ENCODE measurements at places on chromosomes 7 and 10.
A peak's percentile ranks its signal among the peaks of the same experiment; 100 is the strongest.

GRCh38 chr10:79981450-79982361 lies 32.8 kb upstream of the SFTPD start:
- peak; percentile 66 for DNase-seq

- no peak for DNase-seq
Measured at GRCh38 chr7:19089378-19089777, 28.1 kb downstream of the TWIST1 start.

DNA sequence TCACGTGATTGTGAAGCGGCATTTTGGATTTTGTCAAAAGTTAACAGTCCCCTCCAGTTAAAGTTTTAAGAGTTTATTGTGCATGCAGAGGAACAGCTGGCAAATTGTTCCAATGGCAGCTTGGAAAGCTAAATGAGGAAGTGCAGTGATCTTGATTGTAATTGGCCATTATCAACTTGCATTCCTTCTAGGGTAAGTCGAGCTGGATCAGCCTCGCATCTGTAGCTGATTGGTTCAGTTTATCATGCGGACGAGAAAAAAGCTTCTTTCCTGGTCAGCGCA lies 566 bp downstream of the ZNF789 start:
- DNase-seq: no peak

DNA sequence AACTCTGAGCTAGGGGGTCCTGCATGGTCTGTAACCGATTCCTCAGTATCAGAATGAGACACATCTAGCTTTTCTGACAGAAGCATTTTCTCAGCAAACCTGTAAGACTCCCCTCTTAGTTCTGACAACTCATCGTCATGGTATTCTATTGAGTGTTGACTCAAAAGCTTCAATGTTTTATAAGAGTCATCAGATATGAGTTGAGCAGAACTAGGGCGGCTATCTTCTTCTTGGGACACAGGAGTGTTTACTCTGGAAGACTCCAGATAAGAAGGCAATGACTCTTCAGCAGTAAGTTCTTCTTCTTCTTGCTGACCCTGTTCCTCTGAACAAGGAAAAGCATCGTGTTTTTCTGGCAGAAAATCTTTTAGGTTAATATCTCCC lies 167.0 kb upstream of the CCDC6 start:
- no peak for DNase-seq

DNA sequence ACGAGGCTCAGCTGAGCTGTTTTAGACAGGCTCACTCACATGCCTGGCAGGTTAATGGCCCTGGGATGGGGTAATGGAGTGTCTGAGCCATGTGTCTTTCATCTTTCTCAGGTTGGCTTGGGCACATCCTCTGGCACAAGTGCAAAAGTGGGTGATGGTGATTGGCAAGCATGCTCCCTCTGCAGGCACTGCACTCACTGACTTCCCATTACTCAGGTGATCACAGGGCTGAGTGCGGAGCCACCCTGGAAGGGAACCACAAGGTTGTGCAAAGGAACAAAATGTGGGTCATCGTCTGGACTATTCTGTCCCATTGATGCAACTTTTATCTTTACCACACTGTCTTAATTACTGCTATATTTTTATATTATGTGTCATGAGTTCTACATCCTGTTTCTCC lies 244.1 kb upstream of the AKR1E2 start:
- no peak for DNase-seq

- DNase-seq: peak; percentile 42
Measured at GRCh38 chr10:11473128-11473760, 138.2 kb downstream of the USP6NL start.

- peak; percentile 91 for DNase-seq
Measured at GRCh38 chr7:51162724-51163329, 153.8 kb downstream of the COBL start.

- DNase-seq: no peak
Measured at GRCh38 chr10:93475871-93476270, 6.3 kb downstream of the MYOF start.

DNA sequence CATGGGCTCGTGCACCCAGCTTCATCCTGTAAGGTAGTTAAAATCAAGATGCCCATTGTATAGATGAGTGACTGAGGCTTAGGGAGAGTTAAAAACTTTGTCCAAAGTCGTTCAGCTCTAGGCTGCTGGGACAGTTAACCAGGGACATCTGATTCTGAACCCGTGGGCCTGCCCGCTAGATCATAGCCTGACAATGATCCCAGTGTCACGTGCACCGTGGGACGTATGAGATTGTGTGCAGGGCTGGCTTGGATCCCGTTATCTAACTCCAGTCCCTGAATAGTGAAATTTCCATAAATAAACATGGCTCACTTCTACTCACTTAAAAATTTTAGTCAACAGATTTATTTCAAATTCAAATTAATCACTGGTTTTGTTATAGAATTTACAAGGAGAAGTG lies 24.9 kb downstream of the C10orf120 start:
- DNase-seq: no peak

DNA sequence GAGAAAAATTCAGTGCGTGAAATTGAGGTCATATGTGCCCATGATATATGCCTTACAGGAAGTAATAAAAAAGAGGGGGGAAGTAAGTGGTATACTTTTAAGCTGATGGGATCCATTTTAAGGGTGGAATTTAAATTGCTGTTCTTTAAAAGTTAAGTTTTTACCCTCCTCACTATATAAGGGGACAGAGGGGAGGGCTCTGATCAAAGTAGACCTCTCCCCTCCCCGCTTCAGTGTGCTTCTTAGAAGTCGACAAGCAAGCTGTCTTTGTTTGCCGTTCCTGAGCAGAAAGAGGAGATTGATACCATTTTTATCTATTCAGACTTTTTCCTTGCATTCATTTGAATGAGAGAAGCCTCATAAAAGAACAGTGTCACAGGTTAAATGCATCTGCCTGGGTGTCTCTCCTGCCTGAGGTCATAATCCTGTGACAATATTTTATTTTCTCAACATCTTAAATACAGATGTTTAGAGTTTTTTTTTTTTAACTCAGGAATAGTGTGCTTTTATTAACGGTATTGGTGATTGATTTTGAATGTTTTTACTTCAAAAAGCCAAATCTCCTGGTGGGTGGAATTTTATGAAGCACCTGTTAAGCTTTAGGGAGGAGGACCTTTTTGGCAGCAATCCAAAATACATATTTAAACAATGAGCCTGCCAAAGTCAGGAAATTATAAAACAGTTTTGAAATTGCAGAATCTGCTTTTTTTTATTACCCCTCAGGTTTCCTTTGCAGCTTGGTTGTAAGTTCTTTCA lies 141.7 kb downstream of the KAT6B start:
- DNase-seq: no peak

GRCh38 chr10:108445746-108446145 lies 1281.2 kb upstream of the SORCS1 start:
- DNase-seq: no peak

DNA sequence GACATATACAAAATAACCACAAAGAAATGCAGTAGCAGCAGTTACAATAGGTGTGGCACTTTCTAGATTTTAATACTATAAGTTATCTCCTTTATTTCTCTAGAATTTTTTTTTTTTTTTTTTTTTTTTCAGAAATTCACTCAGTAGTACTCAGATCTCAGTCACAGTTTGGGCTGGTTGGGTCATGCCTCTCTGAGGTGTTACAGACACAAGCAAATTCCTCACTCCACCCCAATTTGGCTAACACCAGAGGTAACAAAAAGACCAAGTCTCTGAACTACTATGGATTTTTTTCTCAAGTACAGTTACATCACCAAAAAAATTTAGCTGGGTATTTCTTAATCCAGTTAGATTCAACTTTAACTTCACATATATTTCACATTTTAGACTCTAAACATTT lies 985.1 kb upstream of the LRRN3 start:
- no peak for DNase-seq

DNA sequence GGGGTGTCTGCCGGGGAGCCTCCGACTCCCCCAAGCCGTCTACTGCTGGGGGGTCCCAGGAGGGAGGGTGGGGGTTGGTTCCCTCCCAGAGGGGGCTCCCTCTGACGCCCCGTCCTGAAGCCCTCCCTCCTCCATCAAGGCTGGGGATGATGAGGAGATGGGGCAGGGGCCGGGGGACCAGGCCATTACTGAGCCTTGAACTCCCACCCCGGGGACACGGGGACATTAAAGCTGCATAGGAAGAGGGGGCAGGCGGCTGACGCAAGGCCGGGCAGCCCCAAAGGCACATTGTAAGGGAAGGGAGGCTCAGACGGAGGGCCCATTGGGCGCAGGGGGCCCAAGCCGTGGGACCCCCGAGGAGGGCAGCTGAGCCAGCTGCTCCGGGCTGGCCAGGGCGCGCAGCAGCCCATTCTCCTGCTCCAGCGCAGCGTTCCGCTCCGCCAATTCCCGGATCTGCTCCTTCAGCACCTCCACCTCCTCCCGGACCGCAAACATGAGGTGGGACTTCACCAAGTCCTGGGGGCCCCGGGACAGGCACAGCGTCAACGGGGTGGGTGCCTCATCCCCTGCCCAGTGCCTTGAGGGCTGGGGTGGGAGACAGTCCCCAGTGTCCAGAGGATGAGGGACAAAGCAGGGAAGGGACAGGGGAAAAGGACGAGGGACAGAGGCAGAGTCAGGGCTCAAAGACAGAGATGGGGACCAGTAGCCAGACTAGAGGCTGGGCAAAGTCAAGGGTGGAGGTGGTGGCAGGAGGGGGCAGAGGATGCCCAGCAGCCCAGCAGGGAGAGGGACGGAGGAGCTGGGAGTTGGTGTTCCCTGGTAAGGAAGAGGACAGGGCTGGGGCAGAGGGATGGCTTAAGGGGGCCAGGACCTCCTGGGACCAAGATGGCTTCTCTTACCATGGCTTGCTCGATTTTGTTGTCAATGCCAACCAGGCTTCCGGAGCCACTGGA lies 2.9 kb upstream of the SPACDR start:
- no peak for DNase-seq

DNA sequence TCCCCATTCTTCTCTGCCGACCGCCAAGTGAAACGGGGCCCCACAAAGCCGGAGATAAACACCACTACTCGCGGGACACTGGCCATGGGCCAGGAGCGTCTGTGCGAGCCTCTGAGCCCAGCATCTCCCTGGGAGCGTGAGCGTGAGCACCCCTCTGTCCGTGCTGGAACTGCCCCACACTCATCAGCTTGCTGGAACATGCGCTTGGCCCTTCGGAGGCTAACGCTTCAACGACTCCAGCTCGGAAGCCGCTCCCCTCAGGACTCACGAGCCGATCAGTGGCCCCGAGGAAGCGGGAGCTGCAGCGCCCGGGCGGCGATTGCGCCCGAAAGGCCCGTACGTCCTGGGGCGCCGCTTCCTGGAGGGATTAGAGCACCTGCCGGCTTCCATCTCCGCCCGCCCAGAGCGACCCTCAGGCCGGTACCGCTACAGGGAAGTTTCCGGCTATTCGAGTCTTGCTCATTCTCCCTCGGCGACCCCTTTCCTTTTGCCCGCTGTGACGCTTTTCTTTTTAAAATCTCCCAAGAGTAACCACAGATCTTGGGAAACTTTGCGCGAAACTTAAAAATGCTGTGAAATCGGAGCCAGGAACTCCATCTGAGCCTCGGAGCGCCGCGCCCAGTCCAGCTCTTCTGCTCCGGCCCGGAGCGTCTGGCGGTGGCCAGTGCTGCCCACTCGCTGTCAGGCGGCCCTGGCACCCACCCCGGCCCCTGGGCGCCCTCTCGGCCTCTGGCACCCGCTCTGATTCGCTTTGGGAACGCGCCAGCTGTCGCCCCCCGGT lies 1.0 kb downstream of the TLL2 start:
- peak; percentile 63 for DNase-seq

- no peak for DNase-seq
Measured at GRCh38 chr7:111439977-111440376, 122.3 kb downstream of the IMMP2L start.

DNA sequence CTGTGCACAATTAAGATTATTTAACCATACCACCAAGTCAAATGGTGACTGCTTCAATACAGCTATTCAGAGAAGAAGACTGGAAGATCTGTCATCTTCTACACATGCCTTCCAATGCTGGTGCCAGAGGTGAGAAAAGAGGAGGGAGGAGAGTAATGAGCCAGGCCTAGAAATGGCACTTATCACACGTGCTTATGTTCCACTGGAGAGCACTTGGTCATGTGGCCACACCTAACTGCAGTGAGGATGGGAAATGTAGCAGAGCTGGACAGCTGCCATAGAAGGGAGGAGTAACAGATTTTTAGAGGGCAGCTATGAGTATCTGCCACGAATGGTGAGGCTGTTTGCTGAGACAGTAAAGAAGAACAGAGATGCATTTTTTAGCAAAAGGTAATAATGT lies 77.1 kb downstream of the MPLKIP start:
- DNase-seq: no peak

DNA sequence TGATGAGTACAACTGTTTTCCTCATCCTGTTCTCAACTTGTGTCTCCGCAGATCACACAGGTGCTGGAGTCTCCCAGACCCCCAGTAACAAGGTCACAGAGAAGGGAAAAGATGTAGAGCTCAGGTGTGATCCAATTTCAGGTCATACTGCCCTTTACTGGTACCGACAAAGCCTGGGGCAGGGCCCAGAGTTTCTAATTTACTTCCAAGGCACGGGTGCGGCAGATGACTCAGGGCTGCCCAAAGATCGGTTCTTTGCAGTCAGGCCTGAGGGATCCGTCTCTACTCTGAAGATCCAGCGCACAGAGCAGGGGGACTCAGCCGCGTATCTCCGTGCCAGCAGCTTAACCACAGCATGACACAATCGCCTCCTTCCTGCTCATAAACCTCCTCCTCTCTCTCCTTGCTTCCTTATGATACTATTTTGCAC lies 126.7 kb upstream of the PRSS58 start:
- DNase-seq: no peak

DNA sequence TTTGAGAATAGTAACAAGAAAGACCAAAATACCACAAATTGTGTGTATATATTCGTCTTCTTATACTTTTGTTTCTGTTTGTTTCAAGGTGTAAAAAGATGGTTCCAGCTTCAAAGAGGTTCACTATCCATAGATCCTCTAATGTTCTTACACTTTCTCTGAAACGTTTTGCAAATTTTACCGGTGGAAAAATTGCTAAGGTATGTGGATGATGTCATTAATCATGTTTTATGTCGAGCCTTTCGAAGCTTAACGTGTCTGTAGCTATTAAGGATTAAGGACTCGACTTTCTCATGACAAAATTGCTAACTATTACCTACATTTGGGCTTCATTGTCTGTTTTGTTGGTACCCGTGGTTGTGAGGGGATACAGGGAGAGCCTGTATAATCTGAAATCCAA lies 112.8 kb downstream of the ANKRD61 start:
- no peak for DNase-seq

- no peak for DNase-seq
Measured at GRCh38 chr10:29191674-29192073, 97.2 kb upstream of the LYZL1 start.

DNA sequence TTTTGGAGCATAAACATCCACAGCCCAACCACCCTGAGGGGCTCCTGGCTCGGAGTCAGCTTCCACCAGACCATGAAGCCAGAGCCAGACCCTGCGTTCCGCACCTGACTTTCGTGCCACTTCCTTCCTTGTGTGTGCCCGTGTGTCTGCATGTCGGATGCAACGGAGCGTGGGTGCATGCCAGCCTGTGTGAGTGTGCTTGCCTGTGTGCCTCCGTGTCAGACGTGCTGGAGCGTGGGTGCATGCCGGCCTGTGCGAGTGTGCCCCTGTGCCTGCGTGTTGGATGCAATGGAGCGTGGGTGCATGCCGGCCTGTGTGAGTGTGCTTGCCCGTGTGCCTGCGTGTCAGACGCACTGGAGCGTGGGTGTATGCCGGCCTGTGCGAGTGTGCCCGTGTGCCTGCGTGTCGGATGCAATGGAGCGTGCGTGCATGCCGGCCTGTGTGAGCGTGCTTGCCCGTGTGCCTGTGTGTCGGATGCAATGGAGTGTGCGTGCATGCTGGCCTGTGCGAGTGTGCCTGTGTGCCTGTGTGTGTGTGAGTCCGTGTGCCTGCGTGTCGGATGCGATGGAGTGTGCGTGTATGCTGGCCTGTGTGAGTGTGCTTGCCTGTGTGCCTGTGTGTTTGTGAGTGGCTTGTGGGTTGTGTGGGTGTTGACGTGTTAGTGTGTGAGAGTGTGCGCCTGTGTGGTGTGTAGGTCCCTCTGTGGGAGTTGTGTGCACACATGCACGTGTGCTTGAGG lies 28.1 kb upstream of the KNDC1 start:
- DNase-seq: no peak

Measured in WTC11 (cell line).